Activated naive CD4-positive, alpha-beta T cell treated with anti-CD3 and anti-CD28 coated beads, Interleukin-2, amount 50 U/mL, for 72 hours (primary cell): ENCODE measurements at places on chromosomes 13 and 19. TPM values are rescaled to one million over a fixed set of nuclear protein-coding genes. Genes with fewer than 3 reads are reported as not detected.
A peak's percentile ranks its signal among the peaks of the same experiment; 100 is the strongest.

GRCh38 chr13:74289861-74290773 is 155.9 kb upstream of the KLF12 start:
- no peak for DNase-seq

VSIG10L gene
- total RNA-seq = 6.4 TPM

ADM5 gene
- 6.2 TPM for total RNA-seq

UBE2L5 gene
- total RNA-seq = 0.25 TPM

CACNG8 gene
- total RNA-seq = not detected

SUGP1 gene
- 55.4 TPM for total RNA-seq

DNA sequence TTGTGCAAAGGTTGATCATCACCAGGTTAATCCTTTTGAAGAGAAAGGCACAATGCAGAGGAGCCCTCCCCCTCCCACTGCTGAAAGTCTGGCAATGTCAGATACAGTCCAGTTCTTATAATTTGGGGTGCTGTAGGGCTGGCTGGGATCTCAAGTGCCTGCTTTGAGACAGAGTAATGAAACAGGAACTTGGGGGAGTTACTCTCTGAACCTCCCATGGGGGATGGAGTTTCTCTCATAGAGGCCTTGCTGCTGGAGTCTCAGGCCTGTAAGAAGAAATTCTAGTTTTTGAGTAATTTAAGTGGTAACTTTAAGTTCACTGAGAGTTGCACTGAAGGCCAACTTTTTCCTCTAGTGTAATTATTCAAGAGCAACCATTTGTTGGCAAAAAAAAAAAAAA is 410.5 kb downstream of the KCNRG start:
- no peak for DNase-seq

KMT5C gene
- total RNA-seq = 30.7 TPM

GRCh38 chr19:3150739-3151329 is 15.0 kb downstream of the GNA15 start:
- DNase-seq = no peak

RHPN2 gene
- total RNA-seq = 2.0 TPM

NOTCH3 gene
- 0.07 TPM for total RNA-seq

LRRC4B gene
- not detected for total RNA-seq

TJP3 gene
- total RNA-seq = 6.3 TPM

RTBDN gene
- not detected for total RNA-seq

C1QTNF9B gene
- total RNA-seq = not detected

- no peak for DNase-seq
These were observed 19.6 kb upstream of the EPHX3 start for GRCh38 chr19:15251749-15252397.

DNA sequence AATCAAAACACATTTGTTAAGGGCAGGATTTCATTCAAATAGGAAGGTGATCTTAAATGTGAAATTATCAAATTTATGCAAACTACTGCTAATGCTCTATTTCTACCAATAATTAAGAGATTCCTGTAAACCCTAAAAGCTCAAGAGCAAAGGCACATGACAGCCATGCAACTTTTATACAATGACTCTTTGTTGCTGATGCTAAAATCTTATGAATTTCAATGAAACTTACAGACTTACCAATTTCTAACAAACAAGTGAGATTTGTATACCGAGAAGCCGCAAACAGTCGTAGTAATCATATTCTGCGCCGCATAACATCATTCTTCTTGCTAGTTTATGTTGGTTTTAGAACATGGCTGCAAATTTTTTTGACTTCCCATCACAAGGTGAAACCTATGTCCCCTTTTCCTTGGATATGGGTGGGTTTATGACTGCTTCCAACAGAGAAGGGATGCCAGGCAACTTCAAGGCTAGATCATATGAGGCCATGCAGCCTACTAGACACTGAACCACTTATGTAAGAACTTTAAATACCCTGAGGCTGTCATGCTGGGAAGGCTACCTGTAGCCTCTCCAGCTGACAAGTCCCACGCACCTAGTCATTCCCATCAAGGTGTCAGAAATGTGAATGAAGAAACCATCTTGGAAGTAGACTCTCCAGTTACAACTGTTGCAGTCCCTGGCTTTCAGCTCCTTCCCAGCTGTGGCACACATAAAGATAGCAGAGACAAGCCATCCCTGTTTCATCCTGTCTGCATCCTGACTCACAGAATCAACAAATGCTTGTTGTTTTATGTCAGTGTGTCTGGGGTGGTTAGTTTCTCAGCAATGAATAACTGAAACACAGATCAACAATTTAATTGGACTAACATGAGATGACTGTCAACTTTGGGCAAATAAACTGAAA is 42.0 kb downstream of the LNX2 start:
- no peak for DNase-seq

ZNF444 gene
- total RNA-seq = 25.9 TPM

DNA sequence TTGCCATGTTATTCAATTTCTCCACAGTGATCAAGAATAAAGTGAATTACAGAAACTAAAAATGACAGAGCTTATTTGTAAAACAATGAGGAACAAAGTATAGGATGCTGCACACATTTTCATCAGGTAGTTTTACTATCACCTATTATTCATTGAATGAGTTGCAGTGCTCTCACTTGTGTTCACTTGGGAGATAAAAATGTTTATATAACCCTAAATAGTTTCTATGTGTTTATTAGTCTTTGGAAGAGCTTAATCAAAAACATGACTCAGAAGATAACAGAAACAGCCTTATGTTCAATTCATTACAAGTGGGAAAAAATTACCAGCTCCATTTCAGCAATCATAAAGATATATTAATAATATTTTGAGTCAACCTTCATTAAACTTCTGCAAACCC is 796.2 kb downstream of the SLITRK1 start:
- no peak for DNase-seq

SLC35E1 gene
- total RNA-seq = 39.5 TPM

DNA sequence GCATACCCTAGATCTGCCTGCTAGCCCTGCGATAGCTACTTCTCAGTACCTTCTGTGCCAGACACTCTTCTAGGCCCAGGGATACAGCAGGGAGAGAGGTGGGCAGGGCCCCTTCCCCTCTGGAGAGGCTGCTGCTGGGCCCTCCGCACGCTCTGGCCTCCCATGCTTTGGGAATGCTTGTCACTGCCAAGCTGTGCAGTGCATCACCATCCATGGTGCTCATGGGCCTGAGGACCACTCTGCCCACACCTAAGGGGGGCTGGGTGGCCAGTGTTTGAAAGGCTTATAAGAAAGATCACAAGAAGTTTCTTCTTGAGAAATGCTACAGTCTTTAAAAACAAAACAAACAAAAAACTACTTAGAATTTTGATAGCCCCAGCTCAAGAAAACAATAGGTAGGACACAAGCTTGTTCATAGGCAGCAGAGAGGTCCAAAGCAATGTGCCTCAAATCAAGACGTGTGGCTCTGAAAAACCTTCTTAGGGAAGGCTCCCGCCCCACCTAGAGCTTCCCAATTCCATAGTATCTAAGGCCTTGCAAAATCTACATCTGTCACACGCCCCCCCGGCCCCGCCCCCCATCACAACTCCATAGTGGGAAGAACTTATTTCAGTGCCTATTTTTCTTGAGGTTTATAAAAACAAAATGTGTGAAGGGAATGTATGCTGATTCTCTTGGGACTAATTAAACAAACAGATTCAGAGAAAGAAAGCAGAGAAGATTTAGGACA is 145.8 kb downstream of the TM9SF2 start:
- DNase-seq = no peak

DNA sequence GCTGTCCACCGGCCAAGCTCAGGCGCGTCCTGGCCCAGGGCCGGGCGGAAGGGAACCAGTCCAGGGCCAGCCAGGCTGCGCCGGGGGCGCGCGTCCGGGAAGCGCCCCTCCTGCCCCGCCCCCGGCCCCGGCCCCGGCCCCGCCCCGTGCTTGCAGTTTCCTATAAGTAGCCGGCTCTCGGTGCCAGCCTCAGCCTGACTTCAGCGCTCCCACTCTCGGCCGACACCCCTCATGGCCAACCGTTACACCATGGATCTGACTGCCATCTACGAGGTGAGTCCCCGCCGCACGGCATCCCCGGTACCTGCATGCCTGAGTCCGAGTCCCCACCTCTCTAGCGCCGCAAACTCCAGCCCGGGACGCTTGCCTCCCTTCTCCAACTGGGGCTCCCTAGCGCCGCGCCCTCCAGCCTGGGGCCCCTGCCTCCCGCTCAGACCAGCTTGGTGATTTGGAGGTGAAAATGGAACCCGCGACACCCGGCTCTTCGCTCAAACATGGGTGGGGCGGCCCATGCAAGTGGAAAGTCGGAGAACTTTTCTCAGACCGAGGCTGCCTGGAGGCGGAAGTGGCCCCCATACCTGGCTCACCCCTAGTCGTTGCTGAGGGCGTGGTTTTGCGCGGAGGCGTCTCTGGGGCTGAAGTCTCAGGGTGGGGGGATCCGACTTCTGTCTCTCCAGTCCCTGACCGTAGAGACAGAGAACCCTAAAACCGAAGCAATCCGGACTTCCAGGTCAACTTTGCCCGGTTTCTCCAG is at the start of gene ZFP36:
ZFP36 (plus strand) TSS at position 192 of the 754 bp plus-strand sequence; CDS start at position 250, 58 bp downstream.
- peak; percentile 89 for DNase-seq

GRCh38 chr13:108332791-108333190 is 63.3 kb downstream of the TNFSF13B start:
- DNase-seq = no peak

DNA sequence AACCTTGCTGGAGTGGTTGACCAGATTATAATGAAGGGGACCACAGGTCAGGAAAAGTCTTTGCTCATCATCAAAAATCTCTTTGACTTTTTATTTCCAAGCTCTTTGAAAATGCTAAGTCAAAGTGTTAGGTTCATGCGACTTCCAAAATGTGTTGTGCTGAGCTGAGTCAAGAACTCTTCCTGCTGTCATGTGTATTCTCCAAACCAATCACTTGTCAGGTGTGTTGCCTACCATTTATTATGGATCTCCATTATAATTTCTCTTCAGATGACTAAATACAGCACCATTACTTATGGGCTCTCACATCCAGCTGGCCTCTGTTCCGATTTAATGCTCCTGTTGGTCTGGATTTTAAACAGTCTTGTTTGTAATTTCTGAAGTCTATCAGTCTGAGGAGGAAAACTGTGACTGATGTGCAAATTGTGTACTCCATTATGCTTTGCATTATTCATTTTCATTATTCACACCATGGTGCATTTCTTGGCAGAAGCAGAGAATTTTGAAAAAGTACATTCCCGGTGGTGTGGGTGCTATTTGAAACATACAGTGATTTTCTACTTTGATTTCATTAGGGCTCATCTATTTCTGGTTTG is 562.5 kb downstream of the LMO7 start:
- DNase-seq = no peak

DNA sequence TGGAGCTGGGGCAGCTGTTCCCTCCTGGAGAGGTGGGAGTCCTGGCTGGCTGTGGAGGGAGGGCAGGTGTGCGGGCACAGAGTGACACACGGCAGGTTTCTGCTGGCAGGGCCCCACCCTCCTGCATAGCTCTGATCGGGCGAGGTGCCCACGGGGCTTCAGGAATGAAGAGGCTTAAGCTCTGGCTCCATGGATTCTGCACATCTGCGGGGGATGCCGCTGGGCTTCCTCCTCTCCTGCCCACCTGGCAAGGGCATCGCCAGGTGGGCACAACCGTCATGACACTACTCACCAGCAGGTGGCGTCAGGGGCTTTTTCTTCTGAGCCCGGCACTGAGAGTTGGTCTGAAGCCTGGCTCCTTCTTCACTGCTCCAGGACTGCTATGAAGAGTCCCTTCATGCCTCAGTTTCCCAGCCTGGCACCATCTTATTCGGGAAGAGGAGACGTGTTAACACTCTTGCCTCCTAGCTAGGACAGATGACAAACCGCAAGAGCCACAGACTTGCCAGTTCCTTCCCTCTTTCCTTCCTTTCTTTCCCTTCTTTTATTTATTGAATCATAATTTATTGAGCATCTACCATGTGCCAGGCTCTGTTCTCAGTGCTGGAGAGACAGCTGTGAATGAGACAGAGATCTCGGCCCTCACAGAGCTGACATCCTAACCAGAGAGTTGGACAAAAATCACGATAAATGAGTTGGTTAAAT is 15.2 kb upstream of the PAK4 start:
- DNase-seq = peak; percentile 66

DNA sequence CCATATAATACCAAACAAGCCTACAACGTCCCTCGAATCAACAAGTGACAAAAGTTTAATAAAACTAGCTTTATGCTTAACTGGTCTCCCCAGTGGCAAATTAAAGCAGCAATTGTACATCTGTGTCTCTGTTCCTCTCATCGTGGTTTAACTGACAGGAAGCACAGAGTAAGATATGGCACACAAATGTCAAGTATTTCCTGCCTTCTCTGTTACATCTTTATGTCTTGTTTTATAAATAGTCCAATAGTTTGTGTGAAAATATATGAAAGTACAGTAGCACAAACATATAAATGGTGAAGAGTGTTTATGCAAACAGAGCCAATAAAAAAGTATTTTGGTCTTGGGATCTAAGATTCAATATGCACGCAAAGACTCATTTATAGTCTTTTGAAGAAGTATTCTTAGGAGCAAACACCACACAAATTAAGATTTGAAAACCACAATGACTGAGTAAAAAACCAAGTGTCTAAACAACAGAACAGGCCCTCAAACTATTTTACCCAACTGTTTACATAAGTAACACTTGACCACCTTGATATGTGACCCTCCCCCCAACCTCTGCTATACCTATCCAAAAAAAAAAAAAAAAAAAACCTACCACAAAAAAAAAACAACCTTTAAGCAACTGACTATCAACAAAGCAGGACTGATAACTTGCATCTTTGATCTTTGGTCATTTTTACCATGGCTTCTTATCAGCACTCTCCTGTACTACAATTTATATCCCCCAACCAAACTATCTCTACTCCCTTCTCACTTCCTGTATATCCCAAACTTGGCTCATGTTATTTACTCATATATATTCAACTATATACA is 14.0 kb downstream of the ELF1 start:
- DNase-seq = no peak
